Upper lobe of right lung (tissue), 1 donor: ENCODE measurements at places on chromosomes 11 and 22. TPM values are rescaled to one million over a fixed set of nuclear protein-coding genes. Genes with fewer than 3 reads are reported as not detected.

GRCh38 chr11:120022617-120023016, 115.3 kb downstream of the TRIM29 start:
- DNase-seq, result no peak

GRCh38 chr11:45262900-45263299, 23.2 kb downstream of the SYT13 start:
- DNase-seq, result no peak

- DNase-seq, result no peak
Observed at GRCh38 chr22:36274531-36274930, 21.6 kb downstream of the APOL1 start.

DNA sequence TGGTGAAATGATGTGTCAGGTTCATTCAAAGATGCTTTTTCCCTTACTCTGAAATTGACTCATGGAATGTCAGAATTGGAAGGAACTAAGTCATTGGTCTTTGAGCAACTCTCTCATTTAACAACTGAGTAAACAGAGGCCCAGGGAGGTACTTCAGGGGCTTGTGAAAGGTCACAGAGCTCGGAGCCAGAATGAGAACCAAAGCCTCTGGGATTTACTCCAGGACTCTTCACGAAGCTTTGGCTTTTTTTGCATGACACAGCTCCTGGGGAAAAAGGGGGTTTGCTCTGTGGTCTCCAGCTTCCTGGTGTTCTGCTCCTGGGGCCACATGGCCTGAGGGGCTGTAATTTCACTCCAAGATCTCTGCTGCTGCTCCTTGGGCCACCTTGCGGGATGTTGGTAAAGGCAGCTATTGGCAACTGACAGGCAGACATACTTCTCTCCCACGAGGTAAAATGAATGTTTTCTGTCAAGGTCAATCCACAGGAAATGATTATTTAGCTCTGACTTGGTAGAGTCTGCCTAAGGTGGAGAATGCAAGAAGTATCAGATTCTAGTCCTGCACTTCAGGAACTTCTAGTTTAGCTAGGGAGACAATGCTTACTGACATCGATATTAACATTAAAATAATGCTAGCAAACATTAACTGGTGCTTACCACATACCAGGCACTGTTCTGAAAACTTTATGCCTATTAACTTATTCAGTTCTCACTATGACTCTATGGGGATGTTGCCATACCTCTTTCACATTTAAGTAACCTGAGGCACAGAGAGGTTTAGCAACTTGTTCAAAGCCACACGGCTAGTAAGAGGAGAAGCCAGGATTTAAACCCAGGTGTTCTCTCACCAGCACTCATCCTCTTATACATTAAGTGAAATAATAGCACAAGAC, 16.1 kb downstream of the PKNOX2 start:
- no peak for DNase-seq

DNA sequence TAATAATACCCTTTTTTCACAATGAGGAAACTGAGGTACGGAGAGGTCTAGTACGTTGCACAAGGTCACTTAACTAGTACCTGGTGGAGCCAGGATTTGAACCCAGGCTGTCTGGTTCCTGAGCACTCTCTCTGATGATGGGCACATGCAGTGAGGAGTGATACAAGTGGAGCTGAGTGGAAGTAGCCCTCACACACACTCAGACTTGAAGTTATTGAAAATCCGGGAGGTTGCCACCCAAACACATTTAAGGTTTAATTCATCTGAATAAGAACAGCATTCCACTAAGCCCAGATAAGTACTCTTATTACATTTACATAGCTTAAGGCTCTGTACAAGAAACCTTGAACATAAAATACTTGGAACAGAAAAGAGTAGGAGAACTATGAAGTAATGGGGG, 4.8 kb downstream of the GRAP2 start:
- no peak for DNase-seq

DNA sequence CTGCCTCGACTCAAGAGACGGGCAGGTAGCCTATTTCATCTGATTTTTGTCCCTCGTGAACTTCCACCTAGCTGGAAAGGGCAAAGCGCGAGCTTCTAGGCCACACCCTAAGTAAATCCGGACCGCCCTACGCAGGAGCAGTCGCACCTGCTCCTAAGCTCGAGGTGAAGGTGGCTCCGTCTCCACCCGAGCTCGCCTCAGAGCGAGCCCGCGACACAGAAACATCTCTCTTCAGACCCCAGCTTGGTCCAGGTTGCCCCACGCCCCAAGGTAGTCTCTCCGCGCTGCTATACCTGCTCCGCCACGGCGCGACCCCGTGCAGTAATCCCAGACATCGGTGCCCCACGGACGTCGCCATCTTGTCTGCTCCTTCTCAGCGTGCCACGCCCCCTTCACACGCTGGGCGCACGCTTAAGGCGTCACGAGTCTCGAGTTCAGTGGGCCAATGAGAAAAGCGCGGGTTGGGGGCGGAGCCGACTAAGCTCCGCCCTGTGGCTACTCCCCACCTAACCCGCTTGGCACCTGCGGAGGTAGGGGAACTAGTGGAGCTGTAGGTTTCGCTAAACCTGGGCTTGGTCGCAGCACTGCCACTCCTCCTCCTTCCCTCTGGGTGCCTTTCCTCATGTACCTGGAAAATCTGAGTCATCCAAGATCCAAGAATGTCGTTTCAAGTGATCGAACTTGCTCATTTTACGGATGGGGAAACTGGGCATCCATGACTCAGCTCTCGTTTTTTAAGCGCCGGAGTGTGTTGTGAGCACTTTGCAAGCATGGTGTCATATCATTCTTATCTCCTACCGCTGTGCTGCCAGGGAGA, at the start of gene PISD:
Gene PISD (minus strand): TSS at position 365 of the 817 bp plus-strand sequence. CDS start 7 bp downstream, at position 358.
- DNase-seq, result peak; percentile 98

DNA sequence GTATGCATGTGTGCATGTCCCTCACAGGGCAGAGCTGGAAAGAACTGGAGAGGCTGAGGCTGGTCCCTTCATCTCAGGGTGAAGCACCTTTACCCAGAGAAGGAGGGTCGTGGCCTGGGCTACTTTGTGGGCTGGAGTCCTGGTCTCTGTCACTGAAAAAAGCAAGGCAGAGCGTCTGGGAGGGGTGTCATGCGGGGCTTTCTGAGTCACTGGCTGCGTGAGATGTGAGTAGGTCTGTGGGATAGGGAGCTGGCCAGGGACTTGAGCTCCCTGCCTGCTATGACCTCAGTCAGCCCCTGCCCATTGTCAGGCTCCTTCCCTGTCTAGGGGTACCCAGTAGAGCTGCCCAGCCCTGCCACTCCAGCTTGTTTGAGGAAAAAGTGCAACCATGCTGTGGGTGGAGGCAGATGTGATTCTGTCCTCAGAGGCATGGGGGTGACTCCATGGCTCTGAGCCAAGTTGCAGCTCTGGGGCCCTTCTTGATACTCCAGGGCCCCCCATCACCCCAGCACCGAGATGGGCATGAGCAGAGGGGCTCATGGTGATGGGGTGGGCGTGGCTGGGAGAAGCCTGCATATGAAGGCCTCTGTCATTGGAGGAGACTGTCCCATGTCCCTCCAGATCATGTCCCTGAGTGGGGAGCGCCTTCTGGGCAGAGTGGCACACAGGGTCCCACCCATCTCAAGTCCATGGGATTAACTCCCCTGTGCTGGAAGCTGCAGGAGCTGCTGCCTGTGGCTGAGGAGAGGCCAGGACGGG, 27.8 kb downstream of the KCNQ1 start:
- peak; percentile 40 for DNase-seq

Gene SMIM35
- not detected for total RNA-seq

Gene SCGB1C1
- total RNA-seq, result not detected

Gene TBX1
- 15.4 TPM for total RNA-seq

GRCh38 chr11:70569618-70569890, 171.2 kb downstream of the CTTN start:
- DNase-seq, result no peak

Gene OR10A6
- total RNA-seq, result not detected

DNA sequence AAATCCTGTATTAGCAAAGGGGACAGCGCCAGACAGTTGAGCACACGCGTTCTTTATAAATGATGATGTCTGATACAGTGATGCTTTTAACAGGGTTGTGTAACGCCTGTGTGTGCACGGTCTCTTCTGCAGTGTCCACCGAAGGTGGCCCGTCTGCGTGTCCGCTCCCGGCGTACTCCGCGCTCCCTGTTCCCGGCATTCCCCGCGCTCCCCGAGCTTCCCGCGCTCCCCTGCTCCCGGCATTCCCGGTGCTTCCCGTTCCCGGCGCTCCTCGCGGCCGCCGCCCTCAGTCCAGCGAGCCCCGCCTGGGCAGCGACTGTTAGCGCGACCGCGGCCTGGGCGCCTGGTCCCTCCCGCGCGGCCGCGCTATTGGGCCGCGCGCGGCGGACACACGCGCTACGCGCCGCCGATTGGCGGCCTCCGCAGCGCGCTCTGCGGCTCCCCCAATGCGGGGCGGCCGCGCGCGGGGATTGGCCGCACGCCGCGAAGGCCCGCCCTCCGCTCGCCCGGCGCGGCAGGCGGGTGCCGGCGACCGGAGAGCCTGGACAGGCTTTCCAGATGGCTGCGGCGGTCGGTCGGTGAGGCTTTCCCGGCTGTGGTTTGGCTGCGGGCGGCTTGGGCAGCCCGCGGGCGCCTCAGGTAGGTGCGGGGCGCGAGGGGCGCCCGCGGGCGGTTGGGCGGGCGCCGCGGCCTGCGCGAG, at the start of gene DGCR8:
Gene DGCR8 (plus strand): TSS at position 497 of the 700 bp plus-strand sequence. CDS start 5,723 bp downstream, outside the sequence.
- DNase-seq, result peak; percentile 98

GRCh38 chr11:34266090-34266912, 91.5 kb downstream of the ABTB2 start:
- DNase-seq, result no peak

DNA sequence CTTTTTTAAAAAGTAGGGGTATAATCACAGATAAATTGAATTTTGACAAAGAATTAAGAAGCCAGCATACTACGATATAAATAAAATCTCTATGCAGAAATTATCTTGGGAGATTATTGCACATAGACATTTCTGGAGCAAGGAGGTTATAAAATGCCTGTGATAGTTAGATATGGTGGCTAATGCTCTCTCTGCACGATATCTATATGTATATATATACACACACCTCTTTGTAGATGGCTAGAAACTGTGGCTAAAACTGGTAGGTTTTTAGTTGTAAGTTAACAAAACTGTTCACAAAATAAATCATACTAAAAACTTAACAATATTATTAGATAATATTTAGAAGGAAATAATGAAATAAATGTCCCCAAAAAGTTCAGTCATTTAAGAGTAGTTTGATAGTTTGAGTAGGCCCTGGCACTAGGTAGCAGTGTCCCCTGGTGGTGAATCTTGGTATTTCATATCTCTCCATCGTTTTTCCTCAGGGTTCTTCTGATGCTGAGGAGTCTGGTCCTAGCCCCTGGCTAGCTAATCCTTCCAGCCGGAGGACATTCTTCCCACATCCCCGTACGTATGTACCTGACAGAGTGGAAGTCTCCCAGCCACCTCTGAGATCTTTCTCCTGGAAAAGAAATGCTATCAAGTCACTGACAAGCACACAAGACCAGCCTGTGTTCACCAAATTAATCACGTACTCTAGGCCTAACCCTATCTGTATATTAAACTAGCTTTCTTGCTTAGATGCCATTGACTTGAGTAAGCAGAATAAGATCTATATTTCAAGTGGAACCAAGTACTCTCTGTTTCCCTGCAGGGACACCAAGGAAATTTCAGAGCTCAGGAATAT, 32.2 kb downstream of the ART5 start:
- no peak for DNase-seq

Gene MB
- total RNA-seq, result 2.2 TPM

Gene SAA4
- total RNA-seq, result not detected

GRCh38 chr11:134373591-134374052, 38.4 kb downstream of the B3GAT1 start:
- peak; percentile 54 for DNase-seq

Gene IL18
- 49.9 TPM for total RNA-seq

DNA sequence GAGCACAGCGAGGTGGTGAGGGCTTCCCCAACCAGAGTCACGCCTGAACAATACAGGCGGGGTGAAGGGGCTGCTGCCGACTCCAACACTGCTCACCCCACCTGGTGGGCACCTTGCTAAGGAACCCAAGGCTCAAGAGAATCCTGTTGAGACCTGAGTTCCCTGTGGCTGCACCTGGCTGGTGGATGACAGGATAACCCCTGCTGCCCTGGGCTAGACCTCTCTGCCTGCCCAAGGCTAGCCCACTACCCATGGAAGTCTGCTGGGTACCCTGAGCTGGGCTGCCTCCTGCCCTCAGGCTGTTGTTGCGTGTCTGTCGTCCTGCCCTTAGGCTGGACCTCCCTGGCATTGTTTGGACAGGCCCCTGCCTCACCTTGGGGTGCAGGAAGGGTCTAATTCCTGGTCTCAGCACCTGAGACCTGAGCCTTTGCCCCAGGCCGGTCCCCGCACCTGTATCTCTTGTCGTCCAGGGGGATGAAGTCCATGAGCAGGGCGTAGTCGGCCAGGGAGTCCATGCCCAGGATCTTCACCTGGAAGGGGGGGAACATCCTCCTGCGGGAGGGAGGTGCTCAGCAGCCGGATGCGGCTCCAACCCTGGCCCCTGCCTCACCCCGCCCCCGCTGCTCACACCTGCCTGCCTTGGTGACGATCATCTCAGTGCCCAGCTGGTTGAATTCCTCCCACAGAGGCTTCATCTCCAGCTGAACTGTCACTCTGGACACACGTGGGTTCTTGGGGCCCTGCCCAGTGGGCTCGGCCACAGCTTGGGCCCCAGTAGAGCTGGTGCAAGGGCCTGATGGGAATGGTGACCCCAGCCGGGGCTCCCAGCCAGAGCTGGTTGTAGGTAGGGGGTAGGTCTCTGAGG, 4.9 kb upstream of the NUDT8 start:
- peak; percentile 57 for DNase-seq

DNA sequence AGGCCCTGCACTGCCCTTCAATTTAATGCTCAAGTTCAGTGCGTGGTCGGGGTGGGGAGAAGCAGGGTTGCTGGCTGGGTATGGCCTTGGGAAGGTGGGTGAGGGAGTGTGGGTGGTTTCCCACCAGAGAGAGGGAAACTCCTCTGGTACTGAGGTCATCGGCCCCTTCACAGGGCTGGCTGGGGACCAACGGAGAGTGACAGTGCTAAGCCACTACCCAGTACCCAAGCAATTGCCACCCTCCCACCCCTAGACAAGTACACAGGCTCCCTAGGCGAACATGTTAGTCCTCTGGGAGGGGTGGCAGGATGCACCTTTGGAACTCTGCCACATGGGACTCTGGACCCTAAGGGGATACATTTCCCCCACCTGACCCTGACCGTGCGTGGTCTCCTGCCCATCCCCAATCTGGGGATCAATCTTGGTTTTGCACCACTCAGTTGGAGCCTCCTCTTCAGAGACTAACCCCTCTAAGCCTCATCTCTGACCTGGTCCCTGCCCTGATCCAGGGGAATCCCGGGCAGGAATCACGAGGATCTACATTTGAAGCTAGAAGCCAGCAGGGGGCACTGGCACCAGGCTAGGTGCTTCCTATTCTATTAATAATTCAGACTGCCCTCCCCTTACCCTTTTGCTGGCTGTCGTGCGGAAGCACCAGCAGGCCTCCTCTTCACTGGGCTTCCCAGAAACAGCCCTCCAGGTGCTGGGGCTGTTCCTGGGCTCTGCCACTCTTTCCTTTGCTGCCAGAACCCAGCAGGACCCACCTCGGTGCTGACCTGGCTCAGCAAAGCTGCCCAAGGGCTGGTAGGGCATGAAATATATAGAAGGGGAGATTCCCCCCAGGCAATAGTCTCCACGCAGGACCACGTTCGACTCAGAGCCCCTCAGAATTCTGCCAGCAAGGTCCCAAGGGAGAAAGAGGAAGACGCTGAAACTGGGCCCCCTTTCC, 377.7 kb downstream of the TENM4 start:
- DNase-seq, result no peak

Gene CNIH2
- total RNA-seq, result 1.6 TPM

Gene ARHGAP20
- total RNA-seq, result 6.6 TPM

GRCh38 chr11:34267013-34267412, 90.8 kb downstream of the ABTB2 start:
- no peak for DNase-seq

Gene OR52N4
- total RNA-seq, result 0.93 TPM

GRCh38 chr11:8094656-8095055, 13.6 kb downstream of the TUB start:
- DNase-seq, result no peak
